Kidney (tissue), 22 donors: ENCODE measurements at places on chromosomes 3 and 15. TPM values are rescaled to one million over a fixed set of nuclear protein-coding genes. Genes with fewer than 3 reads are reported as not detected.

The MUSTN1 gene
- polyA plus RNA-seq, result 47.8 TPM

GRCh38 chr15:58525991-58526421 is 94.2 kb downstream of the LIPC start:
- no peak for DNase-seq

The CACNA1D gene
- polyA plus RNA-seq, result 3.7 TPM

The FBXW12 gene
- polyA plus RNA-seq, result not detected

DNA sequence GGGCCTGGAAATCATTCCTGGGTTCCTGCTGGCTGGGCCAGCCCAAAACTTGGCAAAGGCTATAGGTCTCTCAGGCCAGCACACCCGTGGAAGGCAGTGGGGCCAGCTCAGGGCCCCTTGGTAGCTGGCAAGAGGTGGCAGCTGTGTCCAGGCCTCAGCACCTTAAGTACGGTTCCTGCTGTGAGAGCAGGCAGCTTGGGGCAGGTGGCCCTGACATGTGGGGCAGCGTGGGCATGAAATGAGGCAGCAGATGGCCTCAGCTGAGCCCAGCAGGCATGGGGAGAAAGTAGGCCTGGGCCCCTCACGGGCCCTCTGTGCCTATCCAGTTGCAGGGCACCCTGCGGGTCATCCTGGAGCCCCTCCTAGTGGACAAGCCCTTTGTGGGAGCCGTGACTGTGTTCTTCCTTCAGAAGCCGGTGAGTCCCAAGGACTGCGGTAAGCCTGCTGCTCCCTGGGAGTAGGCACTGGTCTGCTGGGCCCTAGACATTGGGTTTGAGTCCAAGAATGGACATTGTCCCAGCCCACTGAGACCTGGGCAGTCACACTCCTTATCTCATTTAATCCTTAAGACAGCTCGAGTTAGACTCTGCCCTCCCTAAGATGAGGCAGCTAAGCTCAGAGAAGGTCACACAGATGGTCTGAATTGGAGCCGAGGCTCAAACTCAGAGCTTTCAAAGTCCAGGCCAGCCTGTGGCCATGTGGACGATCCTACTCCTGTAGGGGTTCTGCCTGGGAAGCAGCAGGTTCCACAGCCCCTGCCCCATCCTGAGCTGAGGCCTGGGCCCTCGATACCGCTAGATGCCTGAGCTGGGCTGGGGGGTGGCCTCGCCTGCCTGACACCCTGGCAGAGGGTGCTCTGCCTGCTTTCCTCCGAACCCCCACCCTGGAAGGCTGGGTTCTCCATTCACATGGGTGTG is 25.5 kb downstream of the ESYT3 start:
- DNase-seq, result no peak

DNA sequence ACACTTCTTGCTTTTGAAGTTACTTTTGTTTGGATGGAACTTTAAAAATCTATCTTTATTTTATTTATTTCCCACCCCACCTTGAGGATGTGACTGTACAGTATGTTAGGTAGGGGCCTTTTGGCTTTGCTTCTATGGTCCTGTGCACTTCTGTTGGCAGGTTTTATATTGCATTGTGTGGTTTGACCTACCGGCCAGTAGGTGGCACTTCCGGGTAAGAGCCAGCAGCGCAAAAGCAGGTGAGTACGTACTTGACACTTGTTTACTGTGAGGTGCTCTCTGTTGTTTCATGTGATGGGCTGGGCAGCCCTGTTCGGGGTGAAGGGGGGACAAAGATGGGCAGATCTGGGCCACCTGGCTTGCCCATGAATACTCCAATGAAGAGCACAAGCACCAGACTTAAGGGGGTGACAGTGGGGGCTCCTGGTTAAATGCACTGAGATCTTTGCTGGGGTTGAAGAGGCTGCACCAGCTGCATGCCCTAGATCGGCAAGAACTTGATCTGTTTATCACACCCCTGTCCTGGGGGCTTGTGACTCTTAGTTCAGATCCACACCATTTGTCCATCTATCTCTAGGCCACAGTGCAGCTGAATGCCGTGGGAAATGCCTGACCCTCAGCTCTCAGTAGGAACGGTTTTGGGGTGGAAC is 131.6 kb downstream of the NLGN1 start:
- peak; percentile 21 for DNase-seq

The A4GNT gene
- polyA plus RNA-seq, result not detected

The NAALADL2 gene
- polyA plus RNA-seq, result 2.0 TPM

DNA sequence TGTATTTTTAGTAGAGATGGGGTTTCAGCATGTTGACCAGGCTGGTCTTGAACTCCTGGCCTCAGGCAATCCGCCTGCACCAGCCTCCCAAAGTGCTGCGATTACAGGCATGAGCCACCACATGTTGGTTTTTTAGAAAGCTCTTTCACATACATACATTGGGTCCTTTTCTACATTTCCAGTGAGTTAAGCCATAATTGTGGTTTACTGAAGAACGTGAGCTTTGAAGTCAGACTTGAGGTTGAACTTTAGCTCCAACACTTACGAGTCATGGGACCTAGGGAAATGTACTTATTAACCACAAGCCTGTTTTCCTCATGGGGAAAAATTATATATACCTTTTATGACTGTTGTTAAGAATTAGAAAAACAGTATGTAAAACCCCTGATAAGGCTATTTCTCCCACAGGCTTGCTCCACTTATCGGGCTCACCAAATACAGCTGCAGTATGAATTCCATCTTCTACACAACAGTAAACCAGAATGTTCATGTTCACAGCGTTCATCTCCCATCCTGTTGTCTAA is 39.0 kb downstream of the GPR160 start:
- no peak for DNase-seq

DNA sequence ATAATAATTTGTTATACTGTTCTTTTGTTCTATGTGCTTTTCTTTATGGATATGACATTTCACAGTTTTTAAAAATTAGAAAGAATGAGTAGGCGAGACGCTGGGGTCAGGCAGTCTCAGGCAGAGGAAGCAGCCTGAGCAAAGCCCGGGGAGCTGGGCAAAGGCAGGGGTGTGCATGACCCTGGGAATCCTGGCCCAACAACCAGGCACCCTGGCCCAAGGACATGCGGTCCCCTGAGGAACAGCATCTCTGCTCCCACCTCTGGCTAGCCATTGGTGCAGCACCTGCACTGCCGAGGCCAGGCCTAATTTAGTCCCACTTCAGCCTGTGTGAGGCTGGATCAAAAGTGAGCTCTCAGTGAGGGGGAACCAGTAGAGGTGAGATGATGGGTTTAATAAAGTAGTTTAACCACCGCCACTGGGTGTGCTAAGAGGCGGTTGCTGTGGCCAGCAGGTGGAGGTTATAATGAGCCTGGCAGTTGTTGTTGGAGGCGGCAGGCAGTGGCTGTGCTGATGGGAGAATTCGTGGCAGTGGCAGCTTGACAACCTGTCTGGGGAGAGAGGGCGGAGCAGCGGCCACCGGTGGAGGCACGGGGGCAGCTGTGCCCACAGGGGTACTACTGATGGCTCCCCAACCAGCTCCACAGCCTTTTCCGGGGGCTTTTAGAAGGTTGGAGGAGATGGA is 41.5 kb downstream of the PRKCD start:
- no peak for DNase-seq

DNA sequence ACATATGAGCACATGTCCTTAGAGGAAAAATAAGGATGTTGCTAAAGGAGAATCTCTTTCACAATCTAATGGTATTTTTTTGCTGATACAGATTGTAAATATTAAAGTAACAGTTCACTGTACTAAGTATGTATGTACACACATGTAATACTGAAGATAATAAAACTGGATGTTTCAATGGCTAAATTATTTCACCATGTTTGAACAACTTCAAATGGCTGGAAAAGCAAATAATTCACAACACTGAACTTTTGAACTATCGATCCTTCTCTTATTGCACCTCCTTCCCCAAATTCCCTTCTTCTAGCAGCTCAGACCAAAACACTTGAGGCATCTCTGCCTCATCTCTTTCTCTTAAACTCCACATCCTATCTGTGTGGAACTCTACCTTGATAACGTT is 149.5 kb downstream of the EPHA3 start:
- no peak for DNase-seq

The SLC6A20 gene
- 0.37 TPM for polyA plus RNA-seq

GRCh38 chr15:68418611-68419161 is 13.3 kb downstream of the ITGA11 start:
- peak; percentile 56 for DNase-seq

DNA sequence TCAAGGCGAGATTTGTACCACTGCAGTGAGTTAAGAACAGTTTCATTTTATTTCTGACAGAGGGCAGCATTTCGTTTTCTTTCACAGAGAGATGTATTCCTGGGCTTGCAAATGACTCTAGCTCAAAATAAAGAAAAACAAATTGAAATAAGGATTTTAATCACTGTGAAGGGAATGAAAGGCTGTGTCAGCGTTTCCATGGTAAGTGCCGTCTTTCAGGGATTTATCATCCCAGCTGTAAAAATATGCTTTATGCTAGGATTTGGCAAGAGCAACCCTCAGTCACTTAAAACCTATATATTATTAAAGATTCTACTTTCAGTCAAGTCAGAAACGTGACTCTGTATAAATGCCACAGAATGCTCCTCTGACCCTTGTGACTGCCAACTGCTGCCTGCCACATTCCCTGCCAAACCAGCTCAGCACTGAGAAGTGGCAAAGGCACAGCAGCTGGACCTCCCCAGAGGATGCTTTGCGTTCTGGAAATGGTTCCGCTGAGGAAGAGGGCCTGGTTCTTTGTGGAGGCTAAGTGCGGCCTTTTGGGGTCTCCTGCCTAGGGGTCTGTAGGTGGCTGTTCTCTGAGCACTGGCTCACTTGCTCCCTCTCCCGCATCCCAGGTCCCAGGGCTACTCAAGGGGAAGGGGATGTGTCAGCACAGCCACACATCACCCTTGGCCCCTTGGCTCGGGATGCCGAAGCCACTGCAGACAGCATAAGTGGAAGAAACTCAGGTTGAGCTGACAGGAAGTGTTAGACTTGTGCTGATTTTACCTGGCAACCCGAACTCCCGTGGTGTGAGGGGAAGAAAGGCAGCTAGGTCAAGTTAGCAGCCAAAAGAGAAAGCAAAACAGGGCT is 56.6 kb upstream of the POMGNT2 start:
- DNase-seq, result peak; percentile 83

DNA sequence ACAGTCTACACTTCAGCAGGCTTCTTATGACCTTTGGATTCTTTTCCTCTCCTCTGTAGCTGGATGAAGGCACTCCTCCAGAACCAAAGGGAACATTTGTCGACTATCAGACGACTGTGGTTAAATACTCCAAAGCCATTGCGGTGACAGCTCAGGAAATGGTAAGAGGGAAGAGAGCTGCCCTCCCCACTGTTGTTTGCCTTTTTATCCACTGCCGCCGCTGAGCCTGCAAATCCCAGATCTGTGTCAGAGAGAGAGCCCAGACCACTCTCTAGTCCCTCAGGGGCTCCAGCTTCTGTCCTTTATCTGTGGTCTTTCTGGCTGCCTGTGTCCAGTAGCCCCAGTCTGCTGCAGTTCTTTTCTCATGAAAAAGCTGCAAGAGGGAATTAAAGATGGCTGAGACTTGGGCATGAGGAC is 261.5 kb upstream of the TPM1 start:
- no peak for DNase-seq

GRCh38 chr3:128411574-128412064 is 55.1 kb downstream of the DNAJB8 start:
- DNase-seq, result no peak

GRCh38 chr3:73427048-73427706 is 197.6 kb downstream of the PDZRN3 start:
- no peak for DNase-seq

The SGO1 gene
- 0.37 TPM for polyA plus RNA-seq

The GOLGA6A gene
- not detected for polyA plus RNA-seq

The CHRNA5 gene
- 0.41 TPM for polyA plus RNA-seq

DNA sequence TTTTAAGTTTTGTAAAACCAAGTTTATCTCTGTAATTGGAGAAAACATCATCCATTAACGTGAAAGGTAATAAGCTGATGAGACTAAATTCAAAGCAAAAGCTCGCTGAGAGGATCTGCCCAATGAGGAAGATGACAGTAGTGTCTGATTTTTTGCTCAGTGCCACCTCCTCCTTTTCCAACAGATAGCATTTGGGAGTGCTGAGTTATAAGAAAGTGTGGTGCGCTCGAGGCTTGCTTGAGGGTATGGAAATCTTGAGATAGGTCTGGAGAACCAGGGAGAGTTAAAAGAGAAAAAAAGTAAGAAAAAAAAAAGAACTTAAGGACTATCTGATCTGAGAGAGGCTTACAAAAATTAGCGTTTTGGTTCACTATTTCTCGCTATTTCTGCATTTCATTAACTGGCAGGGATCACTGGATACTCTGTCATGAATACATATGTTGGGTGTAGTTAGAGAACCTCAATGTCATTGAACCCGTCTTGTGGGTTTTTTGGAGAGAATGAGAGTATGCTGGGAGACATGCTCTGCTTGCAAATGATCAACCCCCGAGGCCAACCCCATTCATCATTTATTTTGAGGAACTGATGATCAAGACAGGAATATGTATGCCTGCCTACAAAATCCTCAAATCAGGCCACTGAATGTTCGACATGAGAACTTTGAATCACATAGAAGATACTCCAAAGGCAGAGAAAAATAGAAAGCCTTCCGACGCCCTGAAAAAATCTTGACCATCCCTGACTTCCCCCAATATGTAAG is 973 bp upstream of the USP13 start:
- DNase-seq, result no peak
